ENCODE measurements at places on chromosomes 11 and 22.
A peak's percentile ranks its signal among the peaks of the same experiment; 100 is the strongest.

- no peak for DNase-seq
Measured at GRCh38 chr11:36405585-36406367, 104.3 kb downstream of the TRAF6 start.

DNA sequence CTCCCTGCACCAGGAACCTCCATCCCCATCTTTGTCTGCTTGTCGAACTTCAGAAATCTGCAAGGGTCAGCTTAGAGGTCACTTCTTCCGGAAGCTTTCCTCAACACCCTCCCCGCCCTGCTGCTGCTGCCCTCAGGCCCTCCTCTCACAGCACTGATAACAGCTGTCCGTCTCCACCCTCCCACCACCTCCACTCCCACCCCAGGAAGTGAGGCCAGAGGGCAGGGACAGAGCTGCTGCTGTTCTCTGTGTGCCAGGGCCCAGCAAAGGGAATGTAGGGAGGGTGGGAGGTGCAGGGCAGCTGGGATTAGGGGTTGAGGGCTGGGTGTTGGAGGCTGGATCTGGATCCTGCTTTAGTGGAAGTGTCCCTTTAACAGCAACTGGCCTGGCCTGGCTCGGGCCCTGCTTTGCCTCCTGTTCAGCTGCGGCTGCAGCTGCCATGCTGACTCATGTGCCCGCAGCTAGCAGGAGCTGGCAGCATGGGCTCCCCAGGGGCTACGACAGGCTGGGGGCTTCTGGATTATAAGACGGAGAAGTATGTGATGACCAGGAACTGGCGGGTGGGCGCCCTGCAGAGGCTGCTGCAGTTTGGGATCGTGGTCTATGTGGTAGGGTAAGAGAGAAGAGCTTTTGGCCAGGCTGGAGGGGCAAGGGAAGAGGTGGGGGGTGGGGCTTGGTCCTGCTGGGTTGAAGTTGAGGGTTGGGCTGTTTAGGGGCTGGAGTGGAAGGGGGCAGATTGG, at the start of gene P2RX6:
P2RX6 (plus strand) TSS at position 440 of the 740 bp plus-strand sequence; CDS start at position 450, 10 bp downstream.
- no peak for DNase-seq

- DNase-seq: no peak
Measured at GRCh38 chr11:11155962-11156815, 196.9 kb downstream of the CSNK2A3 start.

- DNase-seq: no peak
Measured at GRCh38 chr22:47957649-47958048, 1195.2 kb downstream of the TBC1D22A start.

DNA sequence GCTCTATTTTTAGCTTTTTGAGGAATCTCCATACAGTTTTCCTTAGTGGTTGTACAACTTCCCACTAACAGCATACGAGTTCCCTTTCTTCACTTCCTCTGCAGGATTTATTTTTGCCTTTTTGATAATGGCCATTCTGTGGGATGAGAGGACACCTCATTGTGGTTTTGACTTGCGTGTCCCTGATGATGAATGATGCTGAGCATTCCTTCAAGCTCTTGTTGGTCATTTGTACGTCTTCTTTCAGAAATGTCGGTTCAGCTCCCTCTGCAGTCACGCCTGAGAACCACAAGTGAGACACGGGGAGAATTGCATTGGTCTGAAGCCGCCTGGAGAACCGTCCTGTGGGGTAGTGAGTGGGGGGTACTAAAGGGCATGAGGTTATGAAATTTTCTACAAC, 2.0 kb upstream of the KRTAP5-10 start:
- DNase-seq: peak; percentile 30

DNA sequence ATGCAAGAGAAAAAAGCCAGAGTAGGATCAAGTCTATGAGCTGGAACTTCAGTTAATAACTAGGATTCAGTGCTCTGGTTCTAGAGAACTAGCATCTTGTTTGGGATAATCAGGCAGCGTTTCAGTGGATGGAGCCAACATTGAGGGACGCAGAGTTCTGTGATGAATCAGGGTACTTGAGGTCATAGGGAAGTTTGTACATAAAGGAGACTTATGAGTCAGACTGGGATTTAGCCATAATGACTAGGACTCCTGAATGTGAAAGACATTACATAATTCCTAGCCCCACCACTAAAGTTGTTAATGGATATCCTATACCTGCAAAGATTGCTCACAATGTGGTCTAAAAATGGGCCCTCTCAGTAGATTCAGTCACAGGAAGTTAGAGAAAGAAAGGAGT, 6.8 kb downstream of the SLN start:
- DNase-seq: peak; percentile 84

- DNase-seq: no peak
Measured at GRCh38 chr22:32355760-32356159, 1.9 kb upstream of the RFPL3 start.

GRCh38 chr11:122126024-122126688, 10.1 kb upstream of the BLID start:
- no peak for DNase-seq

DNA sequence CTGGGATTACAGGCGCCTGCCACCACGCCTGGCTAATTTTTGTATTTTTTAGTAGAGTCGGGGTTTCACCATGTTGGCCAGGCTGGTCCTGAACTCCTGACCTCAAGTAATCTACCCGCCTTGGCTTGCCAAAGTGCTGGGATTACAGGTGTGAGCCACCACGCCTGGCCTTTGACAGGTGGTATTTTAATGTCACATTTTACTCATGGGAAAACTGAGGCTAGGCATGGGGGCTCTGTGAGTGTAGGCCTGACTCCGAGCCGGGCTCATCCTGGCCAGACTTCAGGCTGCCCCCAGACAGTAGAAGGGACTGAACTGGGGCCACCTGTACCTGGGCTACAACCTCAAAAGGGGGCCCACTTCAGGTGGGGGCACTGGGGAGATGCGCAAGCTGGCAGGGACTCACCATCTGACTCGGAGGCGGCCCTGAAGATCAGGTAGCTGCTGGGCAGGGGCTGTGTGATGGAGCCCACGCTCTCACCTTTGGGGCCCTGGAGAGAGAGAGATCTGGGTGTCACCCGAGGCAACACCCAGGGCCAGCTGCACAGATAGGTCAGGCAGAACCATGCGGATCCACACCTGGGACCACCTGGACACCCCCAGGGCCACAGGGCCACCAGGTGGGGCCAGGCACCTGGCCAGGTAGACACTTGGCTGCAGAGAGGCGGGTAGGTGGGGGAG, 45.8 kb downstream of the OSBPL5 start:
- no peak for DNase-seq

DNA sequence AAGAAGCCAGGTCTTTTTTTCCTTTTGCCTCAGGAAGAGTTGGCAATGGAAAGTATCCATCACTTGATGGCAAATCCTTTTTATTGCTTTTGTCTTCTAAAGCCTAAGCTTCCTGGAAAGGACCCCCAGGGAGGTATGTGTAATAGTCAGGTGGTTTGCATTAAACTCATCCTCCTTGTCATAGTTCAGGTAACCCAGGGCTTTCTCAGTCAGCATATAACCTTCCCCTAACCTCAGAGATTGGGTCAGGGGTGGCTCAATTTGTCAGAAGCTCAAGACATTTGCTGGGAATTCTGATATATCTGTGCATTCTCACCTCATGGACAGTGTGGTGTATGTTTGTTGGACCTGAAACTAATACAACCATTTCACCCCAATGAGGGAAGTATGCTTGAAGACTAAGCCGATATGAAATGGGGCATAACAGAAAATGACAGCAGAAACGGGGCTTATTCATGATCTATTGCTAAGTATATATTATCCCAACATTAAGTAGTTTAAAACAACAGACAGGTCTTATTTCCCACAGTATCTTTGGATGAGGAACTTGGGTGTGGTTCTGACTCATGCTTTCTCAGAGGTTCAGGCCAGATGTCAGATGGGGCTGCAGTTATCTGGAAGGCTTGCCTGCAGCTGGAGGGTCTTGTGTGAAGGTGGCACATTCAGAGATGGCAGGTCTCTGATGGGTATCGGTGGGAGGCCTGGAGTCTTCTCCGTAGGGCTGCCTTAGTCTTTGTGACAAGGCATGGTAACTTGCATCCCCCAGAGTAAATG, 135.8 kb upstream of the SPON1 start:
- DNase-seq: no peak

- no peak for DNase-seq
Measured at GRCh38 chr11:109945626-109946321, 147.4 kb upstream of the ZC3H12C start.

- no peak for DNase-seq
Measured at GRCh38 chr11:67667490-67668191, 6.8 kb downstream of the ALDH3B2 start.

- DNase-seq: no peak
Measured at GRCh38 chr11:90774727-90775566, 552.1 kb upstream of the CHORDC1 start.

DNA sequence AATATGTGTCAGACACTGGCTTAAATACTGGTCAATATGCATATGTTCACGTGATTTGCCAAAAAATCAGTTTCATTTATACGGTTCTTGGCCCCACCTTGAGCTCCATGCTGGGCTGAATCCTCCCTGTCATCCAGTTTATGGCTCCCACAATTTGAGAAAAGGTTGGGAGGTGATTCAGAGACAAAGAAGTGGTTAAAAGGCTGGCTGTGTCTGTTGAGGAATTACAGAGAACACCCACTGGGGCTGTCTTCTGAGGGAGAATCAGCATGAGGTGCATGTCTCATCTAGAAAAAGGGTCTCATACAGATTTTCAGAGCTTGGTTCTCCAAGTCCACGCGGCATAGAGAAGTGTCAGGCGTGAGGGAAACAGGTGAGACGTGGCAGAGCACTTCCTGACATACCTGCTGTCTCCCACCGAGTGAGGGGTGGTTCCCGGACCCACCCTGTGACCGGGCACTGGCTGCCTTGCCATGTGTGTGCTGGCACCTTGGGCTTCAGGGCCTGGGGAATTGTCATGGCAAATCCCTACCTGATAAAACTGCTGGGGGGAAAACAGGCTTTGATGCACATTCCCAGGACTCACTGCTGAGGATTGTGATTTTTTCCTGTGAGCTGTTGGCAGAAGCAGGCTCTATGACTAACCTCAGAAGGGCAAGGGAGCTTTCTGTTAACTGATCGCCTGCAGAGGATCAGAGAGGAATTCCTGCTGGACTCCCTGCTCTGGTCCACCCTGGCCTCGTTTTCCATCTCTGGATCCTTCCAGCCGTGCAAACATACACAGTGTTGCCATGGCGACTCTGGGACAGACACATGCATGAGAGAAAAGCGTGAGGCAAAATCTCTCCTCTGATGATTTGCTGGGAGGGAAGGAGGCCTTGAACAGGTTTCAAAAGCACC, 223.6 kb downstream of the ADAMTS15 start:
- peak; percentile 83 for DNase-seq

GRCh38 chr22:27698813-27699212, 102.7 kb downstream of the MN1 start:
- DNase-seq: no peak

- DNase-seq: no peak
Measured at GRCh38 chr22:33443683-33444082, 385.5 kb upstream of the SYN3 start.

GRCh38 chr11:74330075-74330858, 18.8 kb upstream of the P4HA3 start:
- DNase-seq: no peak

DNA sequence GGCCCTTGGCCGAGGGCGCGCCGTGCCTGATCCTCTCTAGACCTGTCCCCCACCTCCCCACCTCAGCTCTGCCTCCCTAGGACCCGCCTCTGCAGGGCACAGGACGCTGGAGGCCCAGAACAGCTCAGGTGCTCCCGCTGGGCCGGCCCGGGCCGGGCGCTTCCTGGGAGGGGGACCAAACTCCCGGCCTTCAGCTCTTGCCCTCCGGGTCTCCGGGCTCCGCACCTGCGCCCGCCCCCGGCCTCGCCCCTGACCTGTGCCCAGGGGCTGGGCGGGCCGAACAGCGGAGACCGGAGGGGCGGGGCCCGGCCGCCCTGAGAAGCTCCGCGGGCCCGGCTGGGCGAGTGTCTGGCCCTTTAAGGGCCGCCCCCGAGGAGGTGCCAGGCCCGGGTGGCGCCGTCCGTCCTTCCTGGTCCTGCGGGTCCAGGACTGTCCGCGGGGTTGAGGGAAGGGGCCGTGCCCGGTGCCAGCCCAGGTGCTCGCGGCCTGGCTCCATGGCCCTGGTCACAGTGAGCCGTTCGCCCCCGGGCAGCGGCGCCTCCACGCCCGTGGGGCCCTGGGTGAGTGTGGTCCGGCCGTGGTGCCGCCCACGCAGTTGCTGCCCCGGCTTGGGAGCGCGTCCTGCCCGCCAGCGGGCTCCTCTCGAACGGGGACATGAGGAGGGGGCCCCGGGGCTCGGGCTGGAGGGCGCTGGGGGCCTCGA, at the start of gene SSH3:
SSH3 (plus strand) TSS at position 399 of the 703 bp plus-strand sequence; CDS start at position 495, 96 bp downstream.
- DNase-seq: no peak

DNA sequence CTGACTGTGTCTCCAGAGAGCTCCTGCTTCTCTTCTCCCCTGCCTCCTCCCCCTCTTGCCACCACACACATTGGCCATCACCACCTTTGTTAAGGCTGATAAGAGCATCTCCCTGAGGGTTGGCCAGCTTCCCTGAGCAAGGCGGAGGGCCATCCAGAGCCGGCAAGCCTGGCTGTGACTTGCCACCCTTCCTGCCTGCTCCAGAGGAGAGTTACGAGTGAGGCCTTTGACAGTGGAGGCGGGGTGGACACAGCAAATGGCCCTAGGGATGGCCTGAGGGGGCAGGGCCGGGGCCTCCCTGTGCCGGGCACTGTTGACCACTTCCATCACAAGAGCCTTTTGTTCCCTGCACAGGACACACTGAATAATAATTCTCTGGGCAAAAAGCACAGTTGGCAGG, 5.4 kb downstream of the FREY1 start:
- no peak for DNase-seq

DNA sequence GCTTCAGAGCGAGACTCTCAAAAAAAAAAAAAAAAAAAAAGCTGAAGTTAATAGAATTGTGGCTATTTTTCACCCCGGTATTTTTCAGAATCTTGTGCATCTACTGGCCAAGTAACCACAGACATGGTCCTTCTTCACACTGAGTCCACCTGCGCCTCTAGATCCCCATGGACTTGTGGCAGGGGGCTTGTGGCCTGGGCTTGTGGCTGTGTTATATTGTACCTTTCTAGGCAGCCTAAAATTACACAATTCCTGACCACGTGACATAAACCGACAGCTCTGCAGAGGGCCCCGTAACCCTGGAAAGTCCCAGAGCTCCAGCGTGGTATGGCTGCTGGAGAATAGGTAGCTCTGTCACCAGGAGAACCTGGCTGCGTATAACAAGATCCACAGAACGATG, 10.9 kb upstream of the NAALADL1 start:
- DNase-seq: no peak

GRCh38 chr11:85740481-85741400, 54.7 kb upstream of the CCDC89 start:
- no peak for DNase-seq

- DNase-seq: peak; percentile 46
Measured at GRCh38 chr11:107695446-107695845, 16.4 kb downstream of the SLN start.

DNA sequence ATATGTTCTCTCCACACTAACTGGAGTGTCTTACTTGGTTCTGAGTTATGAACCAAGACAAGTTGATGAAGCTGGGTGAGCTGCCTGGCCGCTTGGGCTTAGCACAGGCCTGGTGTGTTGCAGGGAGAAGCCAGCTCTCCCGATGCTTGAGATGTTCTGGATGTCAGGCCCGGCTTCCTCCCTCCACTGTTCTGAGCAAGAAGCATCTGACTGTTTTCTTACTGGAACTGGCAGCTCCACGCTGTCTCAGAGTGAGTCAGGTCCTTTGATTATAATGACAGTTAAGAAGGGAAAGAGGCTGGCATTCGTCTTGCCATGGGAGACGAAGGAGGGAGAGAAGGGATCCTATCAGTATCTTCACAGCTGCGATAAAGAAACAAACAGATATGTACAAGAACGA, 46.5 kb upstream of the CRTAM start:
- no peak for DNase-seq

GRCh38 chr11:79390923-79391322, 49.9 kb downstream of the TENM4 start:
- no peak for DNase-seq

Measured in GM04503 (cell line).